ENCODE measurements at places on chromosomes 16 and 17.
A peak's percentile ranks its signal among the peaks of the same experiment; 100 is the strongest.

DNA sequence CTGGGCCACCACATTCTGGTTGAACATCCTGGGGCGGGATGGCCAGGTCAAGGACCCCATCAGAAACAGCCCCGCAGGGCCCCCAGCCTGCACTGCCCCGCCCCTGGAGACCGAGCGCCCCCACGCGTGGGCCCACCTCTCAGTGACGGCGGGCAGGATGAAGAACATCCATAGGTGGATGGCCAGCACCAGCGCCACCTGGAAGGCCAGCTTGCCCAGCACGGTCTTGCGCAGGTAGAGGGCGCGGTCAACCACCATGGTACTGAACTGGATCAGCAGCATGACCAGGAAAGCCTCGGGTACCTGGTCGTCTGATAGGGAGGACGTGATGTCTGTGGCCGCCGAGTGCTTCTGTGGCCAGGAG is 13.6 kb downstream of the CTU2 start:
- no peak for DNase-seq

DNA sequence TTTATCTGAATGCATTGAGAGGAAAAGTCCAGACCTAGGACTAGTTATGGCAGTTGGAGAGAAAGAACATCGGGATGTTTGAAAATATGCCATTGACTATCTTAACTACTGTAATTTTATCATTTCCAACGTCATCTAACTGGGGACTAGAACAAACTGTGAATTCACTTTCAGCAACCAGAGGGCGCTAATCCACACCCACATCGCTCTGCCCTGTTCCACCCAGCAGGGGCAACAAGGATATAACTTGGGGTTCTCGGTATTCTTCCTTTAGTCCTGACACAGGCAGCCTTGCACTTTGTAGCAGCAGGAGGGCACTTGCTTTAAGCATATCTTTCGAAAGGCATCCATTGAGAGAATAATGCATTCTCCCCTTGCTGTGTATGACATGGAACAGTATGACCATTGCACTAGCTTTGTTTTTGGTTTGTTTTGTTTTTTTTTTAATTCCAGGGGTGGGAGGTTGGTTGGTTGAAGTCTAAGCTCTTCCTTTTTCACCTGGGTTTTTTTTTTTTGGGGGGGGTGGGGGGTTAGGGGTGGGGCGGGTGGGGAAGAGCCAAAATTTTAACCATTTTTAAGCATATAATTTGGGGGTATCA is 31.5 kb downstream of the SIAH1 start:
- DNase-seq, result peak; percentile 86

GRCh38 chr16:81138831-81139557 is 42.8 kb upstream of the GCSH start:
- no peak for DNase-seq

GRCh38 chr16:15820837-15821236 is 36.0 kb downstream of the MYH11 start:
- DNase-seq, result no peak

- DNase-seq, result no peak
Observed at GRCh38 chr17:80458016-80458415, 18.4 kb downstream of the NPTX1 start.

- peak; percentile 97 for DNase-seq
Observed at GRCh38 chr17:77924757-77925336, 33.7 kb upstream of the TNRC6C start.

DNA sequence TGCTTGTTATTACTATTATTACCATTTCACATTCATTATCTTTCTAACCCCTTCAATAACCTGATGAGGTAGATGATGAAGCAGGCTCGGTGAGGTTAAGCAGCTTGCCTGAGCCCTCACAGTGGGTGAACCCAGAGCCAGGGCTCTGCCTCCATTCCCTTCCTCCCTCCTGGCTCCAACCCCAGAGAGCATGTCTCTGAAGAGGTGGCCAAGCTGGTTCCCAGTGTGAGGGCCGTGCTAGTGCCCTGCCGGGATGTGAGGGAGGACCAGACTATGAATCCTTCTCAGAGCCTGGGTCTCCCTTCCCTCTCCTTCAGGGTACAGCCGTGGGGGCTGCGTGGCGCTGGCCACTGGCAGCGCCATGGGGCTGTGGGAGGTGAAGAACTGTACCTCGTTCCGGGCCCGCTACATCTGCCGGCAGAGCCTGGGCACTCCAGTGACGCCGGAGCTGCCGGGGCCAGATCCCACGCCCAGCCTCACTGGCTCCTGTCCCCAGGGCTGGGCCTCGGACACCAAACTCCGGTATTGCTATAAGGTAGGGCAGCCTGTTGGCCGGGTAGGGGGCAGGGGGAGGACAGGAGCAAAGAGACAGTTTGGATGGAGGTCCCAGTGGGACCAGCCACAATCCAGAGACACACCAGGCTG is 49.6 kb downstream of the MRC2 start:
- DNase-seq, result no peak

GRCh38 chr16:1979271-1980029 is 1.8 kb downstream of the NOXO1 start:
- DNase-seq, result peak; percentile 37

- no peak for DNase-seq
Observed at GRCh38 chr16:21130811-21131210, 19.8 kb downstream of the DNAH3 start.

DNA sequence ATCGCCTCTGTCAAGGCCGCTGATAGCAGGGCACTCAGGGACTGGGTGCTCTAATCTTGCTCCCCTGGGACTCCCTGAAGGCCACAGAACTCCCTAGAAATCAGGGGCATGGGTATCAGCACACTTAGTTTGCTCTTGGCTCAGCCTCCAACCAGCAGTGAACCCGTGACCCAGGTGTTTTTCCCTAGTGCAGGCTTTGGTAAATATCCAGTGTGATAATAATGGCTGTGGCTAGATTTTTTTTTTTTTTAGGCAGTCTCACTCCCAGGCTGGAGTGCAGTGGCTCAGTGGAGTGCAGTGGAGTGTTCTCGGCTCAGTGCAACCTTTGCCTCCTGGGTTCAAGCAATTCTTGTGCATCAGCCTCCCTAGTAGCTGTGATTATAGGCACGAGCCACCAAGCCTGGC is 10.3 kb downstream of the NUPR1 start:
- DNase-seq, result no peak

- no peak for DNase-seq
Observed at GRCh38 chr16:88349153-88349902, 33.4 kb upstream of the ZNF469 start.

DNA sequence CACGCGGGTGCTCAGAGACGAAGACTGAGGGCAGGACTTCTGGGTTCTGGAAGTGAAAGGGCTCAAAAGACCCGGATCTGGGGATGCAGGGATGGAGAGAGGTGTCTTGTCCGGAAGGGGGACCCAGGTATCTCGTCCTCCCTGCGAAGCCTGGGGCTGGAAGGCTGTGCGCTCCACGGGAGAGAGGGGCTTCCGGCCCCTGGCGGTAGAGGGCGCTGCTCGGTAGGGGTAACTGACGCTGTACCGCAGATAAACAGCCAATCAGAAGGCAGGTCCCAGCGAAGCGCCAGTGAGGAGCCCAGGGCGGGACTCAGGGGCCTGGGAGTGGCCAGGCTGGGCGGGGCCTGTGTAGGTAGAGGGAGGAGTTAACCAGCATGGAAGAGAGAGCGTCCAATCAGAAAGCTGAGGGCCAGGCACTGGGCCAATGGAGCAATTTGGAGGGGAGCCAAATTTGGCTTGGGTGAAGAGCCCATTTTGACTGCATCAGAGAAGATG is 804 bp downstream of the TGFB1I1 start:
- DNase-seq, result peak; percentile 97

- DNase-seq, result no peak
Observed at GRCh38 chr16:47947723-47948122, 208.1 kb downstream of the ABCC12 start.

- no peak for DNase-seq
Observed at GRCh38 chr16:83990492-83990891, 22.4 kb downstream of the NECAB2 start.

- no peak for DNase-seq
Observed at GRCh38 chr17:3848229-3848835, 2.3 kb upstream of the NCBP3 start.

- peak; percentile 63 for DNase-seq
Observed at GRCh38 chr16:15765880-15766279, 90.9 kb downstream of the MYH11 start.

- DNase-seq, result no peak
Observed at GRCh38 chr17:57498443-57498842, 242.1 kb downstream of the MSI2 start.

GRCh38 chr16:66084306-66084705 is 282.2 kb upstream of the CDH5 start:
- DNase-seq, result no peak

DNA sequence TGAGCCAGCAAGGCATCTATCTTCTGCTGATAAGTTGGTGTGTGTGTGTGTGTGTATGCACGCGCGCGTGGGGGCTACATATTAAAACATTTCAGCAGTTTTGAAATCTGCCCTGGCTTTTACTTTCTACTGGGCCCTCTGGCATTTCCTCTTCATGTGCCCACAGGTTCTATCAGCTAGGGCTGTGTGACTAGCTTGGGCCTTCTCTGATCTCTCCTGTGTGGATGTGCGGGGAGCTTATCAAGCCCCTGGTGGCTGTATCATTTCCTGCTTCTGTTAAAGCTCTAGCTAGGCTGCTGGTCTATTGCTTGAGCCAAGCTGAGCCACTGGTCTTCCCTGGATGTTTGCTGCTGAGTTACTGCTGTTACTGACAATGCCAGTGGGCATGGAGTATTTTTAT is 132.5 kb downstream of the AATF start:
- peak; percentile 71 for DNase-seq

DNA sequence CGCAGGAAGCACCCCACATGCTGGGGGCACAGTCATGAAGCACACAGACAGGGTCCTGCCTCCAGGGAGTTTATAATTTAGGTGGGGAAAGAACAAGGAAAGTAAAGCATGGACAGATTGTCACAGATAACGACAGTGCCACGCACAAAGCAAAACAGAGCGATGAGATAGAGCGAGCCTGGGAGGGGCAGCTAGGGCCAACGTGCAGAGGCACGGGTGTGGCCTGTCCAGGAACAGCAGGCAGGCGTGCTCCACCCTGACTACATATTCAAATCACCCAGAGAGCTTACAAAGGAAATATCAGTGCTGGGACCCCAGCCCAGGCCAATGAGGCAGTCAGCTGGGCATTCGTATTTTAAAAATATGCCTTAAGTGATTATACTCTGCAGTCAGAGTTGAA is 16.8 kb downstream of the LGALS9 start:
- DNase-seq, result no peak

DNA sequence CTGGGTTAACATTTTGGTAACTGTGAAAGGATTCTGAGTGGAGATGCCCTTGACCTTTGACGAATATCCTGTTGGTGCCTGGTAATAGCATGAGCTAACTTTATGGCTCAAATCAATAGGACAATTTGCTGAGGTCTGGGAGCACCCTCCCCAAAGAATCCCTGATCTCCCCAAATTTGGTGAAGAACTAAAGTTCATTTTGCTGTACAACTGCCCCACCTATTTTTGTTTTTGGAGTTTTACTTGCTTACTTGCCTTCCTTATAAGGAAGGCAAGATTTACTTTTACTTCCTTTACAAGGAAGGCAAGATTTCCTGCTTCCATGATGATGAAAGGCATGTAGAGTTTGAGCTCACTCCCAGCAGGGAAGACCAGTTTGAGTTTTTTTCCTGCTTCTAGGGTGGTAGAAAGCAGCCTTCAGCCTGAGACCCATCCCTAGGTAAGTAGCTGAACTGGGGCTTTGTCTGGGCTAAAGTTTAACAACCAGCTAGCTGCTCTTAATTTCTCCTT is 2.8 kb downstream of the KRTAP4-9 start:
- DNase-seq, result no peak

- DNase-seq, result no peak
Observed at GRCh38 chr17:43868226-43868994, 21.4 kb downstream of the CD300LG start.

DNA sequence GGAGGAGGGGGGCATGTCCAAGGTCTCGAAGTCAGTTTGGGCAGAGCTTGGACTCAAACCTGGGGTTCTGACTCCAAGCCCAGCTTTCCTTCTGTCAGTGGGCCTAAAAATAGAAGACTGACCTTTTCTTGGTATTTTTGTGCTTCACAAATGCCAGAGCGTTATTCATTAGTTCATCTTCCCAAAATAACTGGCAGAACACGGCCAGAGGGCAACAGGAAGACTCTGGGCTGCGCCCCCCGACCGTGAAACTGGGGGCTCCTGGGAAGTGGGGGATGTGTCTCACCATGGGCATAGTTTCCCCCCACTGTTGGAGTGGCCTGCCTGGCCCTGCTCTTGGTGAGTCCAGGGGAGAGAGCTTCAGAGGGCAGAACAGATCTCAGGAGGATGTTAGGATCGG is 94.0 kb downstream of the SOCS1 start:
- peak; percentile 11 for DNase-seq

- peak; percentile 2 for DNase-seq
Observed at GRCh38 chr16:73845238-73846006, 451.2 kb upstream of the PSMD7 start.

DNA sequence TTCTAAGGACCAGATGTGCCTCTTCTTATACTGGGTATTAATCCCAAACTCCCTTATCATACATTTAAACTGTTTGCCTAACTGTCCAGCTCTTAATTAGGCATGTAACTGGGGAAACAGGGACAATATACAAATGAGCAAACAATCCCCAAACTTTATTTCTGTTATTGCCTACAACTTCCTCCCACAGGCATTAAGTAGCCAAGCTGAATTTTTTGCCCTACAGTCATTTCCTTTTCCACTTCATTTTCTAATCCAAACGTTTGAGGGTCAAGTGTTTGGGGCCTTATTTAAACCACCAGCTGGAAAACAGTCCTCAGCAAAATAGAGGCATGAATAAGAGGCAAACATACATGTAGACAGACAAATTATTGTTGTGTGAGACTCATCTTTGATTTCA is 77.4 kb upstream of the CCL2 start:
- DNase-seq, result no peak

DNA sequence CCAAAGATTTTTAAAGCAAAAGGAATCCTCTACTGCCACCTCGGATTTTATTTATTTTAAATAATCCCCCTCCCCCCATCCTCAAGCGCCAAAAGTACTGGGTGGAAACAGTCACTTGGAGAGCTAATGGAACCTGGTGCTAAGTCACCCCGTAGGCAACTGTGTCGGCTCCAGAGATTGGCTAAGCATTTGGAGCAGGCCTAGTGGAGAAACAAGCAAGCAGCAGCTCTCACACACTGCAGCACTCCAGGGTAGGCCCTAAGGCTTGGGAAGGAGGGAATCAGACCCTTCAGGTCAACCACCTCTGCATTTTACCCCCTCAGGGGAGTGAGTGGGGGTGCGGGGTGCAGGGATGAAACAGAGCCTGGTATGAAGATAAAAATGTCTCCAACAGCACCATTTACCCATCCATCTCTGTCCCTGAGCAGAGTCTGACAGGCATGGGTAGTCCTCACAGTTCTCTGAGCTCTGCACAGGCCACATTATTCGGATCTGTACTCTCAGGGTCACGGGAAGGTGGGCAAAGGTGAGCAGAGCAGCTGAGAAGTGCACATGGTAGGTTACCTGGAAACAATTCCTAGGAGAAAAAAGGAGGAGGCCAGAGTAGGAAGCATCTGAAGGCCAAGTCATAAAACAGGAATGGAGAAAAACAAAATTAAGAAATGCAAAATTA is 27.2 kb upstream of the STAC2 start:
- DNase-seq, result no peak

- no peak for DNase-seq
Observed at GRCh38 chr17:60395508-60396065, 3.7 kb upstream of the USP32 start.
